ENCODE measurements at places on chromosomes 12 and 14. TPM values are rescaled to one million over a fixed set of nuclear protein-coding genes. Genes with fewer than 3 reads are reported as not detected.

GRCh38 chr14:53519137-53519536, 366.0 kb upstream of the DDHD1 start:
- no peak for DNase-seq

- DNase-seq = no peak
Observed at GRCh38 chr14:34302654-34303053, 159.4 kb downstream of the SPTSSA start.

- DNase-seq = no peak
Observed at GRCh38 chr12:80212938-80213645, 113.8 kb downstream of the OTOGL start.

DNA sequence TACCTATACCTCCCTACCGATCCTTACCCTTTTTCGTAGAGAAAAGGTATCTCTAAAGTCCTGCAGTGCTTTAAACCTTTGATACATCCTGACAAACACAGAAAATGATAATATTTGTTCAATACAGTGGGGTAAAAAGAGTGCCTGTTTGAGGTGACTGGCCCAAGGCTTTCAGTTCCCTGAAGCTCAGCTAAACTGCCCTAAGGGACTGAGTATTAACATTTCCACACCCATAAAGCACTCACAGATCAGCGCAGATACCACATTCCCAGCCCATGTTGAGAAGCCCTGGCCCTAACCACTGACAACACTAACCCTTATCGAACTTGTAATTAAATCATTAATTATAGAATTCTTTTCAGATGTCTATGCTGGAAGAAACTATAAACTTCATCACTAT, 108.7 kb downstream of the DIP2B start:
- no peak for DNase-seq

DNA sequence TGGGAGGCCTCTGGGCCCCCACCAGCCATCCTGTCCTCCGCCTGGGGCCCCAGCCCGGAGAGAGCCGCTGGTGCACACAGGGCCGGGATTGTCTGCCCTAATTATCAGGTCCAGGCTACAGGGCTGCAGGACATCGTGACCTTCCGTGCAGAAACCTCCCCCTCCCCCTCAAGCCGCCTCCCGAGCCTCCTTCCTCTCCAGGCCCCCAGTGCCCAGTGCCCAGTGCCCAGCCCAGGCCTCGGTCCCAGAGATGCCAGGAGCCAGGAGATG, 729 bp upstream of the GAPDH start:
- DNase-seq = no peak

DNA sequence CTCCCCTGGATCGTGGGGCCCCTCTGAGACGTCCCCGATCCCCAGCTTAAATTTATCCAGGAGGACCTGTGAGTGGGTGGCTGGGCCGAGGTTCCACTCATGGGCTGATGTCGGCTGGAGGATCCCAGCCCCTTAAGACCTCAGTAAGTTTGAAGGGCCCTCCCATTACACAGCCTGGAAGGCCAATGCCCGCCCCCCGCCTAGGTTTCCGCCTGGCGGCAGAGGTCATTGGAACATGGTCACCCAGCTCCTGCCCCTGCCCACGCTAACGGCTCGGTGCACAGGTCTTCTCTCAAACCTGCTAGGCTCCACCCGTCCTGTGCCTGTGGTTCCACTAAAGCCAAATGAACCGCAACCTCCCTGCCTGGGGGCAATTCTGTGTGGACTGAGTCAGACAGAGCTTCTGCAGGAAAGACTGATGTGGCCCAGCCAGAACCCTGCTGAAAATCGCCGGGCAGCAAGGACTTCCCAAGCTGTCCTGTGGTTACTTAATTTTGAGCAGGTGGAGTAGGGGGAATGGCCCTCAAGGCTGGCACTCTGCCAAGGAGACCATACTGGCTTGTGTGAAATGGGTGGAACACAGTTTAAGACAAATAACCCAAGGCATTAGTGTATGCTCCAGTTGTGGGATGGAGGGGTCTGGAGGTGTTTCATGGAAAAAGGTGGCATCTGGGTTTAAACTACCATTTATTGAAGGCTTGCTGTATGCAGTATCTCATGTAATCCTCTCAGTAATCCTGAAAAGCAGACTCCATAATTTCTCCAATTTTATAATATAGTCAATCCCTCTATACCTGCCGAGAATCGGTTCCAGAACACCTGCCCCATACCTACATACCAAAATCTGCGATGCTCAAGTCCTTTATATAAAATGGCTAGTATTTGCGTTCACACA, 903 bp upstream of the NT5DC3 start:
- DNase-seq = peak; percentile 91

GRCh38 chr12:83057436-83057835, 370.7 kb downstream of the TMTC2 start:
- DNase-seq = no peak

Gene PIWIL1
- total RNA-seq = not detected

Gene MDGA2
- total RNA-seq = not detected

All from A172 (cell line).